A375 (cell line): ENCODE measurements at places on chromosomes 5 and 9. TPM values are rescaled to one million over a fixed set of nuclear protein-coding genes. Genes with fewer than 3 reads are reported as not detected.

TMEFF1 gene
- total RNA-seq: 0.45 and 1.5 TPM in 2 replicates

NR4A3 gene
- 0.60 and 1.9 TPM in 2 replicates for total RNA-seq

FGFR4 gene
- total RNA-seq: 9.3 and 10.5 TPM in 2 replicates

DRD1 gene
- total RNA-seq: not detected in 2 replicates

LCN2 gene
- 0.98 and 4.4 TPM in 2 replicates for total RNA-seq

TLE1 gene
- total RNA-seq: 33.8 and 36.6 TPM in 2 replicates

SPARC gene
- total RNA-seq: 1,808 and 2,270 TPM in 2 replicates

PNPLA7 gene
- 1.3 and 1.8 TPM in 2 replicates for total RNA-seq

NDUFS4 gene
- total RNA-seq: 120 and 124 TPM in 2 replicates

EQTN gene
- not detected in 2 replicates for total RNA-seq

PPP2R2B gene
- 0.64 and 1.5 TPM in 2 replicates for total RNA-seq

CENPP gene
- 14.2 and 15.4 TPM in 2 replicates for total RNA-seq

PCDHGA10 gene
- total RNA-seq: 4.3 and 6.0 TPM in 2 replicates
